ENCODE measurements at places on chromosomes 5 and 9. TPM values are rescaled to one million over a fixed set of nuclear protein-coding genes. Genes with fewer than 3 reads are reported as not detected.

GPRIN1 gene
- total RNA-seq = 14.6 TPM

DNA sequence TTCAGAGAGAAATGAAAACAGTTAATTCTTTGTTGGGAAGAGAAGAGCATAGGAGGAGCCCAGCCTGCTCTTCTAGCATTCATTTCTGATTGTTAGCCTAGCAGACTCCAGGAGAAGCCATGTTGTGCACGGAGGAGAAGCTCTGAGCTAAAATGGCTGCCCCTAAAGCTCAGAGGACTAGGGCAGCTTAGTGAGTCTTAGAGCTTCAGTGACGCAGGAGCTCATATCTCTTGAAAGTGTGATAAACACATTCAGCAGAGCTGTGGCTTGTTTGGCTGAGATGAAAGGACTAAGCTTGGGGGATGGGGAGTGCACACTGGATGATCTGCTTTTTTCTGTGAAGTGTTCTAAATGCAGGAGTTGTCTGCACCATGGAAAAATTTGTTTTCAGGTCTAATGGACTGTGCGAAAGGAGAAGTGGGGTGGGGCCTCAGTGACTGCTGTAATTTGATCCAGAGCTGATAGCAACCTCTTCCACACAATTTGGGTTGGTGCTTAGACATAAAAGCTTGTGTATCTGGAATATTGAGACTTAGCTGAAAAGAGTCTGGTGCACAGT, 58.5 kb downstream of the ZNF462 start:
- DNase-seq = peak; percentile 21

DNA sequence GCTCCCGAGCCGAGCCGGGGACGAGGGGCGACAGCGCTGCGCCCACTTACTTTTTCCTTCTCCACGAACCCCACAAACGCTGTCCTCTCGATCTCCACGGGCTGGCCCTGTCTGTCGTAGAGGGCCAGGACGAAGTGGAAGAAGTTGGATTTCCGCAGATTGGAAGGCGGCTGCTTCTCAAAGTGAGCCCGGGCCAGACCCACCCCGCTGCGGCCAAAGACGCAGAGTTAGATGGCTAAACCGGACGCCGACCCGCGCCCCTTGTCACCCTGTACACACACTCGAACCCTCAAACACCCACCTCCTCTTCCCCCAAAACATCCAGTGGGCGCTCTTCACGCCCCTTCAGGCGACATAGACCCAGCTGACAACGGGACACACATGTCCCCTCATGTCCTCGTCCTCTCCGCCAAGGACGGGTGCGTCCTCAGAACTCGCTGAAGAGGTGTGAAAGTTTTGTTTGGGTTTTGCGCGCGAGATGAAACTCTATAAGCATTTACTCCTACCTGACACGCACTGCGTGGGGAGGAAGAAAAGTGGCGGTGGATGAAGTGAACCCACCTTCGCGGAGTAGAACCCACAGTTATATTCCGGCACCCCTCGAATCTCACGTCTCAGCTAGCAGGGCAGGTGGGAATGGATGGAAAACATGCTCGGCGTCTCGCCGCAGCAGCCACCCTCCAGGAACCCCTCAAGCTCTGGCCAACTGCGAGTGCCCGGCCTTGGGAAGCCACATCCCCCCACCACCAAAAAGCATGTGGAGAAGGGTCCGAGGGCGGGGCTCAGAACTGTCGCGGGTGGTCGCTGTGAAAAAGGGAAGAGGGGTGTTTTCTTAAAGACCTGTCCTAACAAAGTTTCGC, 2.6 kb downstream of the EBF1 start:
- peak; percentile 16 for DNase-seq

GRCh38 chr9:128109050-128109709, 18.3 kb downstream of the PTGES2 start:
- no peak for DNase-seq

DNA sequence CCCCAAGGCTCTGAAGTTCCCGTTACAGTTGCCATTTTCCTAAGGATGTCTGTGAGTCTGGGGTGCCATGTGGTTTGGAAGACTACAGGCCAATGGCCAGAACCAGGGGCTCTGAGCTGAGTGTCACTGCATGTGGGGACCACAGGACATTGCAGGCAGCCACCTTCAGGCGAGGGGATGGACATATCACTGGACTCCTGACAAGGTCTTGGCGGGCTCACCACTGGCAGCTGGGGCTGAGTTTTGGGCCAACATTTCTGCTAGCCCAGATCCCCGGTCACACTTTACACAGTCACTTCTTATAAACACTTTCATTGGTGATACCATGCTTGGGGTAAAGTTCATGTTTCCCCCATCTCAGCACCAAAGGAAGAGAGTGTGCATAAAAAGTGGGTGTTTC, 109.8 kb downstream of the RASGRF2 start:
- DNase-seq = no peak

All from GM23338 (cell line).